ENCODE measurements at places on chromosomes 11 and 22.

- DNase-seq, result no peak
Measured at GRCh38 chr11:16114431-16114830, 241.9 kb downstream of the SOX6 start.

DNA sequence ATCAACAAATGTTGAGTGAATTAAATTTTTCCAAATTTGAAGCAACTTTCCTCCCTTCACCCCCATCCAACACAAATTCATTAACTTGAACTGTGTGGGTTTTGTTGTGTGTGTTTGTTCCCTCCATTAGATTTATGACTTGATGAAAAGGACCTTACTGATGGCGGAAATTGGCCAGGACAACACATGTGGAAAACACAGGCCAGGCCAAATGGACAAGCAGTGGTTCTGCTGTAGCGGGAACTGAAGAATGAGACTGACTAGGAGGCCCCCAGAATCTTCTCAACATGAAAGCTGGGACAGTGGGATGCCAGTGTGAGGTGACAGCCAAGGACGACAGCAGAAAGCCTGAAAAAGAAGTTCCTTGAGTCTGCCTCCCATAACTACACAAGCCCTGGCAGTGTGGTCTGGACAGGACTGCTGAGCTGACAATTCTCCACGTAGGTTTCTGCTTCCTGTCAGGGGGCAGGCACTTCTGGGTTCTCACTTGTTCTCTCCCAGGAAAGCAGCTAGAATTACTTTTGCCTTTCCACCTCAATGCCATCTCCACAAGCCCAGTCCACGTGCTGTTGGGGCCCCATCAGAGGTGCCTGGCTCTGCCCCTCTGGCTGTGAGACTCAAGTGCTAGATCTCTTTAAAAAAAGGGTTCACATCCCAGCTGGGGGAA lies 94.3 kb downstream of the ETS1 start:
- DNase-seq, result no peak

GRCh38 chr11:18245396-18245795 lies 3.1 kb downstream of the SAA2 start:
- DNase-seq, result no peak

DNA sequence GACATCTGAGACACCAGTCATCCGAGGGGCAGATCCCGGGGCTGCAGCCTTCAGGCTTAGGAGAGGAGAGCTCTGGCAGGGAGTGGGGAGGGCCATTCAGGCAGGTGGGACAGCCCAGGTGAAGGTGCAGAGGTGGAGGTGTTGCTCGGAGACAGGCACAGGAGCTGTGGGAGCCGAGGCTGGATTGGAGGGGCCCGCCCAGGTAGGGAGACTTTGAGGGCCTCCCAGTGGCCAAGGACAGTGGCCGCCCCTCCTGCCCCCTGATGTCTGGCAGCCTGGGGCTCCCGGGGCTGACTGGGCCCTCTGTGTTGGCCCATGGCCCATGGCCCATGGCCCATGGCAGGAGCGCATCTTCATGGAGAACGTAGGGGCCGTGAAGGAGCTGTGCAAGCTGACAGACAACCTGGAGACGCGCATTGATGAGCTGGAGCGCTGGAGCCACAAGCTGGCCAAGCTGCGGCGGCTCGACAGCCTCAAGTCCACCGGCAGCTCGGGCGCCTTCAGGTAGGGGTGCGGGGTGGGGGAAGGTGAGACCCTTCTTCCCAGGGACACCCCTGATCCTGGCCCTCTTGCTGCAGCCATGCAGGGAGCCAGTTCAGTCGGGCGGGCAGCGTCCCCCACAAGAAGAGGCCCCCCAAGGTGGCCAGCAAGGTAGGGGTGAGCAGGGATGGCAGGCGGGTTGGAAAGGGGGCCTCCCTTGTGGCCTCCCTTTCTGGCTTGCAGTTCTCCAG lies 13.3 kb downstream of the TMEM258 start:
- DNase-seq, result no peak

DNA sequence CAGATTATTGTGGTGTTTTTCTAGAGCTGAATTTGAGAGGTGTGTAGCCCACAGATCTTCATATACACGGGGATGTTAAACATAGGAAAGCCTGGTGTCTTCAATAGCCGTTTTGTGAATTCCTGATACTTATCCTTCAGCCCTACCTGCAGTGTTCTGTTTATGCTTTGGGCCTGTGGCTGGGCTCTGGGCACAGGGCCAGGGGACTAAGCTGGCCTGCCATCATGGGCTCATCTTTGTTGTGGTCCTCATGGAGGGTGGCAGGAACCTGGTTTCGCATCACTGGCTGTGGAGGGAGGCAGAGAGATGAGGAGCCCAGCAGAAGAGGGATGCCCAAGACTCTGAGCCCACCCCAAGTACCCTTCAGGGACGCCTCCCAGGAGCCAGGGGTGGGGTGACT lies 112.4 kb downstream of the CACNA1I start:
- DNase-seq, result no peak

DNA sequence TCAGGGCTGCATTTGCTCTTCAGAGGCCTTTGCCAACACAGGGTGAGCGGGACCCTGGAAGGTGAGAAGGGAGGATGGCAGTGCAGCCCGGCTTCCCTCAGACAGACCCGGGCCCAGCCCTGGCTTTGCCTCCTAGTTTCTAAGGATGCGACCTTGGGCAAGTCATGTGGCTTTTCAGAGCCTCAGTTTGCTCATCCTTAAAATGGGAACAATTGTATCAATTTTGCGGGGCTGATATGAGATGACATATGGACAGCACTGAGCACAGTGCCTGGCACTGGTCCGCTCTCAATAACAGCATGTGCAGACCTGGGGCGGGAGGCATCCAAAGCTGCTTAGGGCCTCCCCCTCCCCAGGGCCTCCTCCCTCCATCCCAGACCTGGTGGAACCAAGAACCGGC lies 74.7 kb upstream of the THY1 start:
- DNase-seq, result no peak

DNA sequence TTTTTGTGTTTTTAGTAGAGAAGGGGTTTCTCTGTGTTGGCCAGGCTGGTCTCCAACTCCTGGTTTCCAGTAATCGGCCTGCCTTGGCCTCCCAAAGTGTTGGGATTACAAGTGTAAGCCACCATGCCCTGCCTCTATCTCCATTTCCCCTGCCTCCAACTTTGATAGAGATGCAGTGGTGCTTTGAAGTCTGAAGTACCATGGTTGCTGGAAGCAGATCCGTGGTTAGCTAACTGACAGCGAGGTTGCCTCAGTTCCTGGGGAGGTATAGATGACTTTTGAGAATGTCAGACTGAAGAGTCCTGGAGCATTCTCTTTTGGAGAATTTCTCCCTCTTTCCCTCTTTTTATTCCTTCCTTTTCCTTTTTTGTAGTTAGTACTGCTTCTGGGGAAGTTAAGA lies 111.5 kb upstream of the RRM1 start:
- no peak for DNase-seq

GRCh38 chr11:34213366-34213765 lies 107.9 kb downstream of the NAT10 start:
- DNase-seq, result no peak

GRCh38 chr11:60221181-60221580 lies 21.8 kb downstream of the MS4A4E start:
- no peak for DNase-seq

DNA sequence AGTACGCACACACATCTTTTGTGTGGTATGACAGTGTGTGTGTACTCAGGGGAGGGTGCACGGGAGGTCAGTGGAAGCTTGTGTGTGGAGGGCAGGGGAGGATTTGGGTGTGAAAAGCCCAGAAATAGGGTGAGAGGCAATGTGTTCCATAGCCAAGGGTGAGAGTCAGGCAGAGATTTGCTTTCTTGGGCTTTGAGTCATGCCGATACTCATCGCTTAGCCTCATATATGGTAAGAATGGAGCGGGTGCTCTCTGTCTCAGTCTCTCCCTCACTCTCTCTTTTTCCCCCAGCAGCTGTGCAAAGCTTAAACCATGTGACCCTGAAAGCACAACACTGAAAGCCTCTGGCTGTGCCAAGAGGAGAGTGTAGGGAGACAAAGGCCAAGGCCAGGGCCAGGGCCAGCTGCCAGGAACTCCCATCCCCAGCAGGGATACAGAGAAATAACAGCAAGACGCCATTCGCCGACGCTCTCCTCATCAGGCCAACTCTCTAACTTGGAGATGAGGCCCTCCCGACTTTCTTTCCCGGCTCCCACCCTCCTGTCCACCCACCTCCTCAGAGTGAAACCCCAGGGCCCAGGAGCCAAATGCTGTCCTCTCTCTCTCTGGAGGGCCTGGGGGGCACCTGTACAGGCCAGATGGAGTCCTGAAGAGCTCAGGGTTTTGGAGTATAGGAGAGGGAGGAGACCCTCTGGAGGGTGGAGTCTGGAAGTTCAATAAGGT lies 20.3 kb upstream of the MICAL3 start:
- peak; percentile 82 for DNase-seq

- peak; percentile 51 for DNase-seq
Measured at GRCh38 chr22:48902001-48902869, 925.4 kb downstream of the BRD1 start.

GRCh38 chr11:119585043-119585781 lies 143.8 kb downstream of the NECTIN1 start:
- DNase-seq, result no peak

- DNase-seq, result no peak
Measured at GRCh38 chr11:121654259-121654842, 201.6 kb upstream of the SORL1-AS1 start.

GRCh38 chr22:39212721-39213376 lies 31.9 kb downstream of the PDGFB start:
- peak; percentile 19 for DNase-seq
